Caudate nucleus (tissue), 63 donors: ENCODE measurements at places on chromosomes 11 and 22.

DNA sequence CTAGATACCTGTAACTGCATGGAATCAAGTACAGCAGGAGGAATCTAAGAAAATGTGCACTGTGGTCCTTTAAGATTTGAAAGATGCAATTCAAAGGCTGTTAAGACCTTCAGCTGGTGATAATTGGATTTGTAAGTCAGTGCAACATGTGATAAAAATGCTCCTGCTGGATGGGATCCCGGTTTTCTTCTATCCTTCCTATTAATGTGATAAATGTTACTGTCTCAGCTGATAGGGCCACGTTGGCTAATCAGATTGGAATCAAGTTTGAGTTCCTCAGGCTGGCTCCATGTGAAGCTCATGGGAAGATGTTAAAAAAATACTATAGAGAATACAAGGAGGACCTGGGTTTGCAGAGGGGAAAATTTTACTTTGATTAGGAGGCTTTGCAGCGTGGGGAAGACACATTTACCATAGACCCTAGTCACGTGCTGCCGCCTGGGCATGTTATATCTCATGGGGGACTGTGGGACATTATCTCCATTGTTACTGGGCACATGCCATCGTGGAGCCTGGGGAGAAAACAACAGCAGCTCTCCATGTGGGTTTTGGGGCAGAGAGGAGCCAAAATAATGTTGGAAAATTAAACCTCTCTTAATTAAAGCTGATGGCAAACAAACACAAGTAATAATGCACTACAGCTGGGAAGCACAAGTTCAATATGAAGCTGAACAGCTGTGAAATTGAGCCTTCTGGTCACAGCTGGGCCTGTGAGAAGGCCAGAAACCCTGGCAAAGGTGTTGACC is 652.5 kb downstream of the NTM start:
- DNase-seq: no peak

DNA sequence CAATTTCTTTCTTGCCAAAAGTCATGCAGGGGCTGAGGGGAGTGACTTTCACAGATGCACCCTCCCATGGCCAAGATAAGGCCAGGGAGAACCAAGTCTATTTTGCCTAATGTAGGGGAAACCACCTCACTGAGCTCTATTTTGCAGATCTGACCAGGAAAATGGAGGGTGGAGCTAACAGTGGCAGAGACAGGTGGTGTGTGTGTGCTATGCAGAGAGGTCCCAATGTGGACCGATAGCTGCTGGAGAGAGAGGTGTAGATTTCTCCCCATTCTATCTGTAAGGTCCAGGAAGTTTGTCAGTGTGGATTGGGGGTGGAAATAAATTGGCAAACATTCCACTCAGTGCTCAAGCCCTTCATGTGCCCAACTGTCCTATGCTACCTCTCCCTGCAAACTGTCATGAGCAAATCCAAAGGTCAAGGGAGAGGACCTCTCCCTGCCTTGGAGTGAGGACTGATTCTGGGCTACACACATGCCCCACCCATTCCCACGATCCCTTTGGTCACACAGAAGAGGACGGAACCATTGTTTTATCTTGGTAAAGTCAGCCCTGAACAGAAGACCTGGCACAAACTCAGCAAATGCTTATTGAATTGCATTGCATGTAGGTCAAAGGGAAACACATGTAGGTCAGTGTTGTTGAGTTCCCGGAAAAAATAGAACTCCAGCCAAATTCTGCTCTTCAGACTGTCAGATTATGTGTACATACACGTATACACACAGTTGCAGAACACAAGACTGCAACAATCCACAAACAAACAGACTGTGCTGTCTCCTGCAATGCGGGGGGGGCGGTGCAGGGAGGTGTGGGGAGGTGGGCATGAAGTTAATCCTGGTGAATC is 65.9 kb downstream of the C11orf58 start:
- no peak for DNase-seq

DNA sequence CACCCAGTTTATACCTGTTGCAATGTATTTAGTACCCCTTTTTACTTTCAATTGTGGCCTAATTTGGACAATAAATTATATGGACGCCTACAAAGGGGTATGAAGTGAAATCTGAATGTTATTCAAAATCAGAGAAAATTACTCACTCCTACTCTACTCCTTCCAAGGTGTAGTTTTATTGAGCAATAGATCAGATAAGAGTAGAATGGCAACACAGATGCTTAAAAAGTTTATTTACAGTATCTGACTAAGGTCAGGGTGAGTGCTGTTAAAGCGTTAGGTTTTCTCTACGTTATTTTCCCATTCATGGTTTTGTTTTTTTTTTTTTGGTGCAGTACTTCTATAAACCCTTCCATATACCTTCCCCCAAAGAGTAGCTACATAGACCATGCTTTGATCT is 805.6 kb downstream of the KCNA4 start:
- DNase-seq: no peak

GRCh38 chr11:120657306-120658070 is 145.9 kb downstream of the GRIK4 start:
- no peak for DNase-seq

DNA sequence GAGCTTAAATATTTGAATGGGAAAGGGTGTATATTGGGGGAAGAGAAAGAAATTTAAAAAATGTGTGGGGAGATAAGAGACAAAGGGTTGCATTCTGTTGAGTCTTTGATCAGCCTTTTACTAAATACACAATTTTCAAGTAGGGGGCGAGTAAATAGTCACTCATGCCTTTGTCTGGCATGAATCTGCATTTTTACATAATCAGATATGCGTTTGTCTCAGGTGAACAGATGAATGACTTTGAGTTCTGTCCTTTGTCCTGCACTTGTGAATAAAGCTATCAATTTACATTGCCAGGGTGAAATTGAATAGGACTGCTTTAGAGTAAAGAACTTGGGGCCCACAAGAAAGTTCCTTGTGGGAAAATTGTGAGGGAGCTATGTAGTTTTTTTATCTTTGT is 523.6 kb upstream of the LUZP2 start:
- no peak for DNase-seq

GRCh38 chr11:72369743-72370142 is 64.6 kb downstream of the CLPB start:
- no peak for DNase-seq

- no peak for DNase-seq
Observed at GRCh38 chr11:116861539-116861938, 24.1 kb upstream of the APOA1 start.

- DNase-seq: no peak
Observed at GRCh38 chr11:121086866-121087265, 14.2 kb upstream of the TECTA start.

- DNase-seq: no peak
Observed at GRCh38 chr11:25988178-25988577, 343.8 kb upstream of the ANO3 start.
